ENCODE measurements at places on chromosomes 16 and 17.

GRCh38 chr17:64155129-64155528 lies 25.2 kb upstream of the ERN1 start:
- no peak for DNase-seq

GRCh38 chr16:56493126-56493525 lies 26.7 kb downstream of the BBS2 start:
- DNase-seq: no peak

DNA sequence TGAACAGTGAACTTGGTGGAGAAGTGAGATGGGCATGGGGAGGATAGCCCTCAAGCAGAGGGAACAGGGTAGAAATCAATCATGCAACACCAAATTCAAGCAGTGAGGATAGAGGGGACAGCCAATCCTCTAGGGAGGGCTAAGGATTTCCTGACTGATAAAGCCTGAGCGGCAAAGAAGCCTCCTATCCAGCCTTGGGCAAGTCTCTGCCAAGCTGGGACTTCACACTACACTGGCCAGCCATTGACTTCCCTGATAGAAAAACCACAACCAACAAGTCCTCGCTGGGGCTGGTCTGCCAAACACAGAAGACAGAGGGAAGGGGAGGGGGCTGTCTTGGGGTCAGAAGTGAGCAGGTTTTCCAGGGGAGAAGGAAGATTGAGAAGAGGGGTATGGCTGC lies 2.5 kb upstream of the FBXL19 start:
- DNase-seq: no peak

DNA sequence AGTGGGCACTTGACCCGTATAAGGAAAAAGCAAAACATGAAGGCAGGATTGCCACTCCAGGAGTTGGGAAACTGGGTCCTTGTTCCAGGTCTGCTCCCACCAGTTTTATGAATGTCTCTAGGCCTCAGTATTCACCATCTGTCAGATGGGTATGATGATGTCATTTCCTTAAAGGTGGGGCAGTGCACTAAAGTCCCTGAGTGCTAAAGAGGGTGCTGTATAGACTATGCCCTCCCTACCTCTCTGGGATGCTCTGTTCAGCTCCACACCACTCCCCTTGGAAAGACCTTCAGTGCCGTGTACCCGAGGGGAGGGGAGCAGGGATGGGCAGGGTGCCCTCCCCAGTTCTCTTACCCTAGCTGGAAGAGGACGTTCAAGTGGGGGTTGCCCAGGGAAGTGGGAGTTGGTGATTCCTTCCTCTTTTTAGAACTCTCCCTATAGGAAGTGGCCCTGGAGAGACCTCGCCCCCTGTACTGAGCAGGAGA lies 2.2 kb downstream of the LASP1 start:
- no peak for DNase-seq

DNA sequence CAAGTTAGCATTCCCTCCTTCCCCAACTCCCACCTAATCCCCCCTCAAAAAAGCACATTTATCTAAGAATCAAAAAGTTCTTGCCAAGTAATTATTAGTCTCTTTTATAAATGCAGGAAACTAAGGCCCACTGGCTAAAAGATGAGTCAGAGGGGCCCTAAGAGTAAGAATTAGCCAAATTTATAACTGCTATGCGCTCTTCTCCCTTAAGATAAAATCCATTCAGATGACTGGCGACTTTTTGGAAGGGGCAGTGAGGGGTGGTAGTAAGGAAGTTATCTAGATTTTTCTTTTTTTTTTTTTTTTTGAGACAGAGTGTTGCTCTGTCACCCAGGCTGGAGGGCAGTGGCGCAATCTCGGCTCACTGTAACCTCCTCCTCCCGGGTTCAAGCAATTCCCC lies 17.1 kb downstream of the ZNF652 start:
- DNase-seq: no peak

DNA sequence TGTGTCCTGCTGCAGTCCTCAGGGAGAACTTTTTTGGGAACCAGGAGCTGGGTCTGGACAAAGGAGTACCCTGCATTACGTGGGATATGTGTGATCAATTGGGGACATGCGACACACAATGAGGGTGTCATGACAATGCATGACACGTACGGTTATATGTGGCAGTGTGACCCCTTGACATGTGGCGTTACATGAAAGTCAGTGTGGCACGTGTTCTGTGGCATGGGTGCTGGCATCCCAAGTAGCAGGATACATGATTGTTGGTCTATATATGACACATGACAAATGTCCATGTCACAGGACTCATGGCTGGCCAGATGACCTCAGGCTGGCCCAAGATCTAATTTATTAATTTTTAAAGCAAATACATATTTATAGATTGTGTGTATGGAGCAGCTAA lies 9.7 kb upstream of the CPNE2 start:
- no peak for DNase-seq

- DNase-seq: no peak
These were observed at the start of gene HS3ST2 for GRCh38 chr16:22813948-22814710. TSS of gene HS3ST2 (plus strand) at chr16:22814162. CDS start at chr16:22814611, 449 bp downstream.

DNA sequence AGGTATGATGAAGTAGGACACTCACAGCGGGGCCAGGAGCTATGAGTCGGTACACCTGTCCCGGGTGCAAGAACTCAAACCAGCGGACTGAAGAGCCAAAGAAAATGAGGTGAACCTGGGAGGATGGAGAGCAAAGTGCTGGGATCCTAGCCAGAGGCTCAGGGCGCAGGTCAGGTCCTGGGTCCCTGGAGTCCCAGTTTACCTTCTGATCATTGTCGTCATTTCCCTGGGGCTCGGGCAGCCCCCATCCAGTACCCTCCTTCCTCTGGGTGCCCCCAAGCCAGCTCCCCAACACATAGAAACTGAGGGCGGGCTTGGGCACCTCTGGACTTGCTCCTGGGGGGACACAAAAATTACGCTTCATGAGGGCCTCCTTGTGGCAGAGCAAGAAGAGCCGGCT lies 16.2 kb downstream of the CTC1 start:
- no peak for DNase-seq

Measured in SW 1271 (cell line).